ENCODE measurements at places on chromosomes 3 and 15.

DNA sequence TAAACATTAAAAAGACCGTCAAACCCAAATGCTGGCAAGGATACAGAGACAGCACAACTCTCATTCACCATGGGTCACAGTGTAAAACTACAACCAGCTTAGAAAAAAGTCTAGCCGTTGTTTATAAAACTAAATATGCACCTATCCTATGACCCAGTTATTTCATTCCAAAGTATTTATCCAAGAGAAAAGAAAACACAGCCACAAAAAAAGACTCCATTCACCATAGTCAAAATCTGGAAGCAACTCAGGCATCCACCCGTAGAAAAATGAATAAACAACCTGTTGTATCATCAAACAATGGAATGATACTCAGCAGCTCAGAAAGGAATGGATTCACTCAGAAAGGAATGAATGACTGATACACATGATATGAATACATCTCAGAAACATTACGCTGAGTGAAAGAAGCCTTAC lies 28.6 kb downstream of the PLD1 start:
- no peak for DNase-seq

- no peak for DNase-seq
These were observed 107.9 kb downstream of the P3H2 start for GRCh38 chr3:190012784-190013183.

- DNase-seq = no peak
These were observed 30.2 kb downstream of the EIF4E3 start for GRCh38 chr3:71695000-71695482.

GRCh38 chr15:66252685-66253417 lies 699 bp downstream of the MEGF11 start:
- DNase-seq = no peak

DNA sequence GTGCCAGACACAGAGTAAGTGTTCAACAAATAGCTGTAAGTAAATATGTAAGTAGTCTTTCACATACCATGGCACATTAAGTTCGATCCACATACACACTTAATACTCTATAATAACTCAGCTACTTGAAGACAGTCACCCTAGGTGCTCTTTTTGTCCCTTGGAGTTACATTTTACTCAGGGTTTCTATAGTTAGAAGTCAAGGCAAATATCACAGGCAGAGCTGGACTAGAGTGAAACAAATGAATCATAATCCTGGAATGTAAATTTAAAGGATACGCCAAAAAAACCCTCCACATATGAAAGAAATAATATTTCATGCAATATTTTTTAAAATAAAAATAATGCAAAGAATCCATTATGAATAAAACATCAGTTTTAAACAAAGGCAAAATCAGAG lies 461.8 kb downstream of the MAGI1 start:
- no peak for DNase-seq

DNA sequence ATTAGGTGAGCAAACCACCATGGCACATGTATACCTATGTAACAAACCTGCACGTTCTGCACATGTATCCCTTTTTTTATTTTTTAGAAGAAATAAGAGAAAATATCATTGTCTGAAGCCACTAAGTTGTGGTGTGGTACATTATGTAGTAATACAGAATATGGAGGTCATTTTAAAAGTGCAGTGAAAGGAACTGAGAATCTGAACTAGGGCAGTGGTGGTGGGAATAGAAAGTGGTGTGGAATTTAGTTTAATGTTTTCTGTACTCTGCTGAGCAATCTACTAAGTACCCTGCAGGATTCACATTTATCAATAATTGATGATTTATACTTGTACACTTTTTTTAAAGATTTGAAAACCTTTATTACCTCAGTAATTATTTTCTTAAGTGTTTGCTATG lies 283.5 kb downstream of the CHL1 start:
- no peak for DNase-seq

DNA sequence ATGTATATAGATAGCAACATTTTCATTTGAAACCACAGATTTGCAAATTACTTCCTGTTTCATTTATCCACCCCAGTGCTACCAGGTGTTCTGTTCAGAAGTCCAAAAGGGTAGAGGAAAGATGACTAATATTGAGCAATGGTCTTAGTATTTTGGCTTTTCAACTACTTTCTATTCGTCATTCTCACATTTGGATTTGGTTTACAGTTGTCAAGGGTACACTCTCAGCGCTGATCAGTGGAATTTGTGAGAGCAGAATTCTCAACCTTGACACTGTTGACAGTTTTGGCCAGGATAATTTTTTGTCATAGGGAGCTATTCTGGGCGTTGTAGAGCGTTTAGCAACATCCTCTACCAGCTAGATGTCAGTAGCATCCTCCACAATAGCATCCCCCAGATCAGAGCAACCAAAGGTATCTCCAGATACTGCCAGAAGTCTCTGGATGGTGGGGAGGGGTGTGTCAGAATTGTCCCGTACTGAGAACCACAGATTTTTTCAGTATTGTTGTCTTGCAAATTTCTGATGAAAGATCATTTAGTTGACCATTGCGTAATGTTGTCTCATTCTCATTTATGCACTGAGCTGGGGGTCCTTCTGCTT lies 4.2 kb downstream of the HMCES start:
- DNase-seq = no peak

- no peak for DNase-seq
These were observed 32.8 kb downstream of the ACSBG1 start for GRCh38 chr15:78201281-78202190.

GRCh38 chr15:76577879-76578512 lies 241.4 kb downstream of the ISL2 start:
- no peak for DNase-seq

DNA sequence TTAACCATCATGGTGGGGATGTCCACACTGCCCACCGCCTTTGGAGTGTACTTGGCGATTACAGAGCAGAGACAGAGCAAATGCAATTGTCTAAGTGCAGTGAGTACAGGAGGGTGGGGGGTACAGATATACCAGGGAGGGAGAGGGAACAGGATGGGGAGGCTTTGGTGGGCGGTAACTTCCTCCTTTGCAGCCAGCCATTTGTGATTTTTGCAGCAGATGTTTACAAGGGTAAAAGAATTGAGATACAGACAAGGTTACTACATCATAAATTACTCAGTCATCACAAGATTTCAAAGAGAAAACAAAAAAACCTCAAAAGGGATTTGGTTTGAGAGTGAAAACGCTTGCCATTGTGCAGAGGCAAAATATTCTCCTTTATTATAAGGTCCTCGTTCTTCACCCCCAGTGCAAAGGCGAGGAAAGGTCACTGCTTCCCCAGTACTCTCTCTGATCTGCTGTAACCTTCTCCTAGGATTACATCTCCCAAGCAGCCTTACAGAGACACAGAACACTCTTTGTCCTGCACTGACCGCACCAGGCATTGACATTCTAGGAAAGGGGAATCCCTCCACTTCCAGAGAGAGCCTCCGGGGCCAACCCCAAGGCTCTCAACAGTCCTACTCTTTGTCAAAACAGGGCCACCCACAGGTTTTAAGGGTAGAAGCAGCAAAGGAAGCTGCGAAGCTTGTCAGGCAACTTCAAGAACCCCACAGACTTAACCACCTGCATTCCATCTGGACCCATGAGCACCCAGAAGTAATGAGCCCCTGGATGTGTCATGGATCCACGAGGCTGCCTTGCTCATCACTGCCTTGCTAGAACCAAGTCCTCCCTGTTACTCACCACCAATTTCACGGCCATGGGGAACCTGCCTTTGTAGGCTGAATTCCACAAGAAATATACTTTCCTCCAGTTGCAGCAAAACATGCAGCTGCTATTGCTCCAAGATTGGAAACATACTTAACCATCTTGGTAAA lies 117.3 kb downstream of the ADAMTS17 start:
- no peak for DNase-seq

DNA sequence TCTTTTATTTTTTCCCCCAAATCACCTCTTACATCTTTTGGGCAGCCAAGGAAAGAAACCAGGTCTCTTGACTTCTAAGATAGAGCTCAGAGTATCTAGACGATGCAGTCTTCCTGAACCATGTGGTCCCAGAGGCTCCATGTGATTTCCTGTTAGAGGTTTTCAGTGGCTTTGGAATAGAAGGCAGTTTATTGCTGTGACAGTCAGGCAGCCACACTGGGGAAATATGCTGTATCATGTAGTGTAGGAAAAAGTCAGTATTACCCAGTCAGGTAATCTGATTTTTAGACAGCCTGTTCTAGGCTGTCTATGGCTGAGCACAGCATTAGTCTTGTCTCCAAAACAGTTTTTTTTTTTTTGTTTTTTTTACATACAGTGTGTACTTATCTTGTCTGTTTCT lies 294.3 kb downstream of the THSD4 start:
- DNase-seq = no peak

Data from stimulated activated CD4-positive, alpha-beta T cell treated with anti-CD3 and anti-CD28 coated beads, Interleukin-1b, Interleukin-23, amount 100 ng/mL, for 24 hours (primary cell).